Dermis microvascular lymphatic vessel endothelial cell (primary cell): ENCODE measurements at places on chromosomes 7 and 10. TPM values are rescaled to one million over a fixed set of nuclear protein-coding genes. Genes with fewer than 3 reads are reported as not detected.

The MCM10 gene
- total RNA-seq, result 4.6 and 9.6 TPM in 2 replicates

The GOLGA7B gene
- total RNA-seq, result under 0.01 and 0.13 TPM in 2 replicates

The SKIDA1 gene
- total RNA-seq, result 1.9 and 3.8 TPM in 2 replicates

The PRSS37 gene
- not detected in 2 replicates for total RNA-seq

The SPOCK2 gene
- 1.9 and 6.2 TPM in 2 replicates for total RNA-seq

The SLC29A3 gene
- total RNA-seq, result 1.8 and 2.7 TPM in 2 replicates

The TAS2R3 gene
- total RNA-seq, result 0.26 and 0.89 TPM in 2 replicates

The PDE6C gene
- not detected in 2 replicates for total RNA-seq

The MMP21 gene
- 0.13 and 0.51 TPM in 2 replicates for total RNA-seq

The GPNMB gene
- 0.13 TPM in 1 of 2 replicates, not detected in the other for total RNA-seq

The CHST3 gene
- 4.6 and 6.2 TPM in 2 replicates for total RNA-seq

The HOXA3 gene
- total RNA-seq, result 3.0 and 3.7 TPM in 2 replicates

The CYP26C1 gene
- total RNA-seq, result 0.77 and 1.5 TPM in 2 replicates

The CLEC5A gene
- not detected in 2 replicates for total RNA-seq
